ENCODE measurements at places on chromosomes 11 and 22.

DNA sequence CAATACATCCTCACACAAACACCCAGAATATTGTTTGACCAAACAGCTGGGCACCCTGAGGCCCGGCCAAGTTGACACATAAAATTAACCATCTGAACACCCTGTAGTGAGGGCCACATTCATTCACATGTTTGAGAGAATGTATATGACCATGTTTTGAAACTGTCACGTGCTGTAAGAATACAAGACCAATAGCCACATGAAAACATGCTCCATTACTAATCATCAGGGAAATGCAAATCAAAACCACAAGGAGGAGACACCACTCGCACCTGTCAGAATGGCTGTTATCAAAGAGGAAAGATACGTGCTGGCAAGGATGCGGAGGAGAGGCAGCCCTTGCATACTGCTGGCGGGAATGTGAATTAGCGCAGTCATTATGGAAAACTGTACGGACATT lies 38.3 kb upstream of the IGSF9B start:
- H3K4me1 ChIP-seq: no peaks in the 10 kb centered on the region
- no peak overlapping the region for H3K4me3 ChIP-seq
- no peak overlapping the region for H3K27ac ChIP-seq

DNA sequence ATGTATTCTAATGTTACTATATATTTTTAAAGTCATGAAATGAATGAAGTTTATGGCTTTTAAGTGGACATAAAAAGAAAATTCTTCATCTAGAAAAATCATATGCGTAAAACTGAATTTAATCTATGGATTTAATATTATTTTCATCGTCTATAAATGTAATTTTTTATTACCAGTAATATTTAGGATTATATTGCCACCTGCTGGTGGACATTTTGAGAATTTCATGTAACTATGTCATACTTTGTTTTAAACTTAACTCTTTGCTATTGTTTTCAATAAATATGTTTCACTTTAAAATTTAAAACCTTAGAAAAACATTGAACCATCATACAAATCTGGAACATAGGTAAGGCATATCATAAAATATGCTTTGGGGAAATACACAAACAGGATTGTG lies 66.5 kb upstream of the CEP126 start:
- peak; percentile 18 for DNase-seq
- no peaks in the 10 kb centered on the region for H3K36me3 ChIP-seq
- H3K4me3 ChIP-seq: no peak overlapping the region
- H3K27me3 ChIP-seq: no peaks in the 10 kb centered on the region
- H3K4me1 ChIP-seq: no peaks in the 10 kb centered on the region
- H3K27ac ChIP-seq: no peak overlapping the region

- H3K4me1 ChIP-seq: peaks cover 35% of the 10 kb centered on the region
- H3K27ac ChIP-seq: no peak overlapping the region
- no peak overlapping the region for H3K4me3 ChIP-seq
- no peaks in the 10 kb centered on the region for H3K36me3 ChIP-seq
- H3K27me3 ChIP-seq: no peaks in the 10 kb centered on the region
- DNase-seq: no peak
Measured at GRCh38 chr11:86463120-86463519, 88.4 kb downstream of the CCDC81 start.

DNA sequence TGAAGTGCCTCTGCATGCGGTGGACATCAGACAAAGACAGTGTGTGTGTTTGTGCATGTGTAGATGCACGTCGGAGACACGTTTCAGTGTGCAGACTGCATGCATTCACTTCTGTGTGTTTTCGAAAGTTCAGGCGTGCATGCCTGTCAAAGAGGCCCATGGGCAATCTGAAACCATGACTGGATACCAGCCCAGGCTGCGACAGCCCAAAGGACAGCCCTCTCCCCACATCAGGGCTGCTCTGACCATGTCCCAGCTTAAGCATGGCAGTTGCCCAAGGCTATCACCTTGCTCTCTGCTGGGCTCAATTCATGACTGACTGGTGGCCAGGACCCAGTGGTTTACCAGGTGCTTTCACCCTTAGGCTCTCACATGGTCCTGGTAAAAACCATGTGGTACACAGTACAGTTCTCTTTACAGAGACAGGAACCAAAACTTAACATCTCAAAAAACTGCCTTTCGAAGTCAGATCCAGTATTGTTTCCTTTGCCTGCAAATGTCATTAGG lies 423.7 kb upstream of the CADM1 start:
- no peak overlapping the region for H3K4me3 ChIP-seq
- no peak overlapping the region for H3K27ac ChIP-seq
- no peaks in the 10 kb centered on the region for H3K27me3 ChIP-seq

GRCh38 chr11:57484141-57484710 lies 23.9 kb downstream of the RTN4RL2 start:
- peaks cover 18% of the 10 kb centered on the region for H3K4me1 ChIP-seq
- peaks cover 13% of the 10 kb centered on the region for H3K27me3 ChIP-seq
- no peak overlapping the region for H3K4me3 ChIP-seq
- H3K27ac ChIP-seq: no peak overlapping the region
- no peak for DNase-seq

- H3K27me3 ChIP-seq: no peaks in the 10 kb centered on the region
- peaks cover 26% of the 10 kb centered on the region for H3K4me1 ChIP-seq
- DNase-seq: peak; percentile 49
- no peaks in the 10 kb centered on the region for H3K36me3 ChIP-seq
Measured at GRCh38 chr22:19983741-19984140, 32.9 kb downstream of the ARVCF start.

DNA sequence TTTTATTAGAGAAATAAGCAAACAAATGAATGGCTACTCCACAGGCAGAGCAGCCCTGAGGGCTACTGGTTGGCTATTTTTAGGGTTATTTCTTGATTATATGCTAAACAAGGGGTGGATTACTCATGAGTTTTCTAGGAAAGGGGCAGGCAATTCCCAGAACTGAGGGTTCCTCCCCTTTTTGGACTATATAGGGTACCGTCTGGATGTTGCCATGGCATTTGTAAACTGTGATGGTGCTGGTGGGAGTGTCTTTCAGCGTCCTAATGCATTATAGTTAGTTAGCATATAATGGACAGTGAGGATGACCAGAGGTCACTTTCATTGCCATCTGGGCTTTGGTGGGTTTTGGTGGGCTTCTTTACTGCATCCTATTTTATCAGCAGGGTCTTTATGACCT lies 19.2 kb downstream of the SLC22A6 start:
- H3K27me3 ChIP-seq: no peaks in the 10 kb centered on the region
- H3K4me3 ChIP-seq: no peak overlapping the region
- no peak for DNase-seq
- no peaks in the 10 kb centered on the region for H3K4me1 ChIP-seq
- H3K36me3 ChIP-seq: no peaks in the 10 kb centered on the region

DNA sequence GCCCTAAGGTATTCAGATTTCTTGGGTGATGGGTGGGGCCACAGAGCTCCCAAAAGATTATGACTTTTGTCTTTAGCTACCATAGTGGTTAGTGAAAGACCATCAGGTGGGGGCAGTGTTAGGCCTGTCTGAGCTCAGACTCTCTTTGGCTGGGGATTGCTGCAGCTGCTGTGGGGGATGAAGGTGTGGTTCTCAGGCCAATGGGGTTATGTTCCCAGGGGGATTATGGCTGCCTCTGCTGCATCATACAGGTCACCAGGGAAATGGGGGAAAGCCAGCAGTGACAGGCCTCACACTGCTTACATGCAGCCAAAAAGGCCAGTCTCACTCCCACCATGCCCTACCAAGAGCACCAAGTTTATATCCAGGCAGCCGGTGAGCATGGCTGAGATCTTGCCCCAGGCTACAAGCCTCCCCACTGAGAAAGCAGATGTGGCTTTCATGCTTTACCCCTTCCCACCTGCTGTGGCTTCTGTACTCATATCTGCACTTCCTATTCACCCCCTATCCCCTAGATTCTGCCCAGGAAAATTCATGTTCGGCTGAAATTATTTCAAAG lies 24.8 kb downstream of the CNTF start:
- peak; percentile 78 for DNase-seq
- peak overlapping the region; percentile 55 for H3K27ac ChIP-seq
